Left lung (tissue), 14 donors: ENCODE measurements at places on chromosomes 1 and 21. TPM values are rescaled to one million over a fixed set of nuclear protein-coding genes. Genes with fewer than 3 reads are reported as not detected.

Gene KRTAP6-3
- polyA plus RNA-seq: not detected

Gene ANKRD34A
- polyA plus RNA-seq: 1.1 TPM

DNA sequence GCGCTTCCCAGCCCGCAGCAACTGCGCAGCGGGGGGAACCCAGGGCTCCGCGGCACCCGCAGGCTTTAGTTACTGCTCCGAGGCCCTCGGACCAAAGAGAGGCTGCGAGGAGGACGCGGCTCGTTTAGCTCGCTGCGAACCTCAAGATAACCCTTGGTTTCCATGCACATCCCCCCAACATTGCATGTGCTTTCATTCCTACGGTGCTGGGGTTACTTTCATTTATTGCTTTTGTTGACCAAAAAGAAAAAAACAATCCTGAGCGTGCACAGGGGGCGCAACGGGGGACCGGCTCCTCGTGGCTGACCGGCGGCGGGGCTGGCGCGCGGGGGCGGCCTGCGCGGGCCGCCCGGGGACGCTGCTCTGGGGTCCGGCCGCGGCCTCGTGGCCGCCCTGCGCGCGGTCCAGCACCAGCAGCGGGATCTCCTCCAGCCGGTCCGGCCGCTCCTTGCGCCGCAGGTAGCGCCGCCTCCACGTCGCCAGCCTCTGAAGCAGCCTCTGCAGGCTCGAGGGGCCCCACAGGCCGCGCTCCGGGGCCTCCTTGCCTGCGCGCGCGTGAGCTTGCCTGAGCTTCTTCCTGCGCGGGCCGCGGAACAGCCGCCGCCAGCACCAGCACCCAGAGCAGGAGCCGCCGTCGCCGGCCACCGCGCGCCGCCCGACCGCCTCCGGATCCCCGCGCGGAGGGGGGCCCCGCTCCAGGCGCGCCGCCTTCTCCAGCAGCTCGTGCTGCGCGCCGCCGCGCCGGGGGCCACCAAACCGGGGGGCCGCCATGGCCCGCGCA lies 77.4 kb downstream of the DESI2 start:
- DNase-seq: peak; percentile 59

GRCh38 chr1:3697104-3697503 lies 44.8 kb downstream of the TP73 start:
- DNase-seq: no peak

DNA sequence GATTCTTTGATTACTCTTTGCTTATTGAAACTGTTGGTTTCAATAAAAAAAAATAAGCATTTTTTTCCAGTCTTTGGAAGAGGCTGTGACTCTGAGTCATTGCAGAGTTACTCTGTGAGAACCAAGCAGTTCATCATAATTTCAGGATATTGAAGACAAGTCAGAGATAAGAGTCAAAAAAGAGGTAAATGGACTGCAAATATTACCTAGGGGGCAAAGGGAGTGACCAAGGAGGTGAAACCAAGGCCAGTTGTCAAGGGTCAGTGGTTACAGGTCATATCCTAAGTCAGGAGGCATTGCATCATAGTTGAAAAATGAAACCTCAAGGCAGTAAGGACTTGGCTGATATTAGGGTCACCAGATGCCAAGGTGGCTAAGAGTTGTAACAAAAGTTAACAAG lies 597.1 kb upstream of the USP24 start:
- DNase-seq: no peak

DNA sequence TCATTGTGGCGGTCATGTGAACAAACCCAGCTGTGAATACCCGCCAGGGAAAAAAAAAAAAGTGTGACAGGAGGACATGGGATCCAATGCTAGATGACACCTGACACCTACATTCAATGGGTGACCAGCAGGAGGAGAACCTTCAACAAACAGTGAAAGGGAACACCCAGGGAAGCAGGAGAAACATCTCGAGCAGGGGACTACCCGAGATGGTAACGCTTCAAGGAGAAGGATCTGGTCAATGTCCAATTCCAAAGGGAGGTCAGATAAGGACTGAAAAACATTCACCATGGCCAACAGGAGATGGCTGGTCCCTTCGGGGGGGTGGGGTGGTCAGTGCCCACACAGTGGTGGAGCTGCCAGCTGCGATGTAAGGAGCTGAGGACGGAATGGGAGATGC lies 46.3 kb downstream of the PTPN14 start:
- no peak for DNase-seq

DNA sequence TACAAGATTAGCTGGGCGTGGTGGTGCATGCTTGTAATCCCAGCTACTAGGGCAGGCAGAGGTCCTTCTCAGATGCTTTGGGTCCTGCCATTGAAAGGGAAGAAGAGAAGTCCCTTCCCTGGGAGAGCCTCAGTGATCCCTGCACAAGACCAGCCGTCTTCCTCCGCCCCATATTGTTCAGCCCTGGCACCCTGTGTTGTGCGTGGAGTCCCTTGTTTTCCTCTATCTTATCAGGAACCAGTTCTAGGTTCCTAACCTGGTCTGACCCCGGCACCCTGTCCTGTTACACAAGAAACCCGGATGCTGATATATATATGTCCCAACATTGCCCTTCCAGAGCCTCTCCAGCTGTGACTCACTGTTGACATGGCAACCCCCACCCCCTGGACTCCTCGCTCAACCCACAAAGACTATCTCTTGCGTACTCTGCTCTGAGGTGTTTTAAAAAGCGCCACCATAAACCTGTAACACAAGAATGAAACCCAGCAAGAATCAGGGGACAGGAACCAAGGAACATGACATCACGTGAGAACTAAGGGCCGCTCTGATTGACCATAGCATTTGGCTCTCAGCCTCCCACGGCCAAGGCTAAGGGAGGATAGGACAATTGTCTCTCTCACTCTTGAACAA lies 4.8 kb downstream of the MX2 start:
- no peak for DNase-seq

DNA sequence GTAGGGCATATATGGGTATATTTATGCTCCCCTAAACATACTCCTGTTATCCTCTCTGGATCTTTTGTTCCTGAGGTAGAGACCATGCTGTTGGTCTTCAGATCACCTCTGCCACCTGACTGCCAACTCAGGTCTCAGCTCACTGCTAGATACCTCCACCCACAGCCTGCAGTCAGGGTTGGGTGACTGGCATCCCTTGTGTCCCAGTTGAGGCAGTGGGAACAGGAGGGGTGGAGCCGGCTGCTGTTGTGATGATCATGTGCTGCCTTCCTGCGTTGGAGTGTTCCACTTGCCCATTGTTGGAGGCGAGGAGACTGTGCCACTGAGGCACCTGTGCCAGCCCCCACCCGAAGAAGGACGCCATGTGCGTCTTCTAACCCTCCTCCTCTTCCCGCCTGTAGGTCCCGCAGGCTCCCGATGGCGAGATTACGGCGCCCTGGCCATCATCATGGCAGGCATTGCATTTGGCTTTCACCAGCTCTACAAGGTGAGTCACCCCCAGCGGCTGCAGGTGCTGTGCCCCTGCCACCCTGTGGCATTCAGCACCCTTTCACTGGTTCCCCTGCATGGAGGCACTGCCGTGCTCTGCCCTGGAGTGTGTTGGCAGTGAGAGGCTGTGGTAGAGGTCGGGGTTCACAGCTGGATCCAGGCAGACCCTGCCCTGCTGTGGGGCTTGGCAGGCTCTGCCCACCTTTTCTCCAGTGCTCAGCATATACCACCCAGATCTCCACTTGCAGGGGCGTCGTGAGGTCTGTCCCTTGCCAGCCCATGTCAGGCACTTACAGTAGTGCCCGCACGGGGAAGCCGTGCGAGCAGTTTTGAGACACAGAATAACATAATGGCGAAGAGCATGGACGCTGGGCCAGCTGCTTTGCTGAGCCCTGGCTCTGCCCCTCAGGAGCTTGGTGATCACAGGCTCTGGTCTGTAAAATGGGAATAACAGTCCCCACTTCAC lies 143.5 kb downstream of the PEX14 start:
- no peak for DNase-seq
